ENCODE measurements at places on chromosomes 7 and 10. TPM values are rescaled to one million over a fixed set of nuclear protein-coding genes. Genes with fewer than 3 reads are reported as not detected.

GRCh38 chr7:7519056-7519455 lies 16.6 kb downstream of the COL28A1 start:
- DNase-seq: no peak

- DNase-seq: no peak
Observed at GRCh38 chr10:89003344-89003743, 12.7 kb downstream of the FAS start.

DNA sequence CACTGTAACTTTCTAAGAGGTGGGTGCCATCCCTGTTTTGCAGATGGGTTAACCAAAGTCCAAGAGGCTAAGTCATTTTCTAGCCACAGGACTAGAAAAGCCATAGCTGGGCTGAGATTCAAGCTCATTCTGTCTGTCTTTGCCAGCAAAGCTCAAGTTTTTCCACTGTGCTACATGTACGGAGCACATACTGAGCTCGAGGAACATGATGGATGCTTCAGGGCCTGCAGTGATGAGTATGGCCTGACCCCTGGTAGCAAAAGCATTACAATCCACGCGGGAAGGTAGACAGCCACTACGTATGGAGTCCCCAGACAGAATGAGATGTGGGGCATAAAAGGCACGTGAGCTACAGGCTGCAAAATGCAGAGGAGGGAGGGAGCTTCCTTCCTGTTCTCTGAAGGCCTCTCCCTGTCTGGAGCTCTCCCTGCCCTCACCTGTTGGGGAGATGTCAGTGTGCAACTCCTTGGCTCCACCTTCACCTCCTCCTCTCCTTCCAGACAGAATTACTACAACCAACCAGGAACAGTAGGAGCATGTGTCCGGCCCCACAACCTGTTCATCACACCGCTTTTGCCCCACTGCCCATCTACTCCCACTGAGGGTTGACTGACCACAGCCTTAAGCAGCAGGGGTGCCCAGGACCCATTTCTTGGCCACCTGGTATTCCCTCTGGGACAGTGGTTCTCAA lies 16.4 kb downstream of the ITPRIP start:
- no peak for DNase-seq

DNA sequence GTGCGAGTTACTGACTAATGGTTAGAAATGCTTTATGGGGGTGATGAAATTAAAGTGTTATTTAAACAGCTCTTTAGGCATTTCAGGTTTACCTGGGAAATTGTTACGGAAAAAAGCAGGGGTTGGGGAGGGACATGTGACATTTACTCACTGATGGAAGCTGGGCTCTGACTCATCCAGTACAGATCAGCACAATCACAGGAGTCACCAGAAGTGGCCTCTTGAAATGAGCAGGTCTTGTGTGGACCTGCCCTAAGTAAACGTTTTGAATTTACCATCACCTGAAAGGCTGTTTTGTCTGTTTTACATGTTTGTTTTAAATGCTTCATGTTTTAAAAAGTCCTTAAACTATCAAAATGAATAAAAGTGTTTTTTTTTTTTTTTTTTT lies 2.3 kb downstream of the GLRX3 start:
- peak; percentile 60 for DNase-seq

GRCh38 chr10:112821663-112822062 lies 128.4 kb upstream of the TCF7L2 start:
- DNase-seq: no peak

DNA sequence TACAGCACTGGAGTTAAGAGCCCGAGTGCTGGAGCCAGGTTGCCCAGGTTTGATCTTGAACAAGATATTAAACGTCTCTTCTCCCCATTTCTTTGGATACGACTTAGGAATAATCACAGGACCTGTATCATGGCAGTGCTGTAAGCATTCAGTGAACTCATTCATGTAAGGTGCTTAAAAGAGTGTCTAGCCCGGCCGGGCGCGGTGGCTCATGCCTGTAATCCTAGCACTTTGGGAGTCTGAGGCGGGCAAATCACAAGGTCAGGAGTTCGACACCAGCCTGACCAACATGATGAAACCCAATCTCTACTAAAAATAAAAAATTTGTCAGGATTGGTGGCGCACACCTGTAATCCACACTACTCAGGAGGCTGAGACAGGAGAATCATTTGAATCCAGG lies 40.8 kb downstream of the CHST15 start:
- DNase-seq: no peak

DNA sequence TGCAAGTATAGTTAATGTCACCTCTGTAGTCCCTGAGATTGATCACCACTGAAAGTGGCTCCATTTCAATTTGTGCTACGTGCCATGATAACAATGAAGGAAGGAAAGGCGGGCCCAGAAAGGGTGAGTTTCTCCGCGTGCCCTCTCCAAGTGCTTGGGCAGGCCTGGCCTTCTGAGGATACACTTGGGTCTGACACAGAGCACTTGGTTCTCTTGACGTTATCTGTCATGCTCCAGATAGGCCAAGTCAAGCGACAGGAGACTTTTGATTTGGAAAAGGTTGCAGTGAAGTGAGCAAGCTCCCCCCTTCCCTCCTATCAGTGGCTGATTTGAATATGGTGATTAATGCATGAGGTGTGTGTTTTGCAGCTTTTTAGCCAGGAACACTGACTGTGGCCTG lies 160.9 kb upstream of the INSYN2A start:
- DNase-seq: no peak

The SPDYE8 gene
- total RNA-seq: not detected

- peak; percentile 24 for DNase-seq
Observed at GRCh38 chr10:113093188-113094113, 143.4 kb downstream of the TCF7L2 start.

DNA sequence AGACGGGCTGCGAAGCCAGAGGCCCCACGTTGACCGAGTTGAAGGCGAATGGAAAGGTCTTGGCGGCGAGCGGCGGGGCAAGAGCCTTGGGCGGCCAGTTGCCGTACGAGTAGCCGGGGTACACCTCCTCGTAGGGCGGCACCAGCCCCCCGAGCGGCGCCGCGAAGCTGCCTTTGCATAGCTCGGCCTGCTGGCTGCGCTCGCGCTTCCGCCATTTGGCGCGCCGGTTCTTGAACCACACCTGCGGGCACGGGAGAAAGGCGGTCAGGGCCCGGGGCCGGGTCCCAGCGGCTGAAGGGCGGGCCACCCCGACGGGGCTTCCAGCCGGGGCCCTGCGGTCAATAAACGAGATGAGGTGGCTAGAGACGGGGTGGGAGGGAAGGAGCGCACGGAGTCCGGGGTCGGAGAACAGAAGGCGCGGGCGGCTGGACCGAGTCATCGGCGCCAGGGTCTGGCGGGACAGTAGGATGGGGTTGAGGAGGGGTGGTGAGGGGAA lies 4.8 kb downstream of the ELOVL3 start:
- DNase-seq: no peak

DNA sequence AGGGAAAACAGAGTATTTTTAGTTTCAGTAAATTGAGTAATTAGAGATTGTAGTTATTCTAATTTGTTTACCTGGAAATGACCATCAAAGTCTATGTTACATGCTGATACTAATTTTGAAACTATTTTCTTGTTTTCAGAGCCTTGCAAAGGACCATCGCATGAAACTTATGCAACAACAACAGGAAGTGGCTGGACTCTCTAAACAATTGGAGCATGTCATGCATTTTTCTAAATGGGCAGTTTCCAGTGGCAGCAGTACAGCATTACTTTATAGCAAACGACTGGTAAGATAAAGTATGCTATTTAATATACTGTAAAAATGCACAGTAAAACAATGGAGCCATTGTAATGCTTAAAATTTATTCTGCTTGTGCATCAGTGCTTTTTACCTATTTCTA lies 78.5 kb downstream of the TRIM24 start:
- peak; percentile 33 for DNase-seq

DNA sequence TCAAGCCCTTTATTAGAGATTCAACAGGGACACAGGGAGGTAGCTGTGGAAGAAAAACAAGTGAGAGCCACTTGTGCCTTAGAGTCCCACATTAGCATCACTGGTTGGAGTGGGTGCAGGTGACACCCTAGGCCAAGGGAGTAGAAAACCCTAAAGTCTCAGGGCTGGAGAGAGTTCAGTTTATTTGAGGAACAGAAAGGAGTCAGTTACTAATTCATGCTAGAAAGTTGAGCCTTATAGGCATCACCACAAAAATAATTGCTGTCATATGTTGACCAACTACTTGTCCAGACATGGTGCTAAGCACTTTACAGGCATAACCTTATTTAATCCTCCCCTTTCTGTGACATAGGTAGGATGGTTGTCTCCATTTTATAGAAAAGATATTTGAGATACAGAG lies 20.9 kb upstream of the ACSL5 start:
- DNase-seq: no peak

- no peak for DNase-seq
Observed at GRCh38 chr10:30786906-30787305, 157.4 kb upstream of the LYZL2 start.

The HGF gene
- 0.92 TPM for total RNA-seq

The ADRB1 gene
- total RNA-seq: not detected

GRCh38 chr10:26859241-26860101 lies 1.3 kb downstream of the ABI1 start:
- no peak for DNase-seq

DNA sequence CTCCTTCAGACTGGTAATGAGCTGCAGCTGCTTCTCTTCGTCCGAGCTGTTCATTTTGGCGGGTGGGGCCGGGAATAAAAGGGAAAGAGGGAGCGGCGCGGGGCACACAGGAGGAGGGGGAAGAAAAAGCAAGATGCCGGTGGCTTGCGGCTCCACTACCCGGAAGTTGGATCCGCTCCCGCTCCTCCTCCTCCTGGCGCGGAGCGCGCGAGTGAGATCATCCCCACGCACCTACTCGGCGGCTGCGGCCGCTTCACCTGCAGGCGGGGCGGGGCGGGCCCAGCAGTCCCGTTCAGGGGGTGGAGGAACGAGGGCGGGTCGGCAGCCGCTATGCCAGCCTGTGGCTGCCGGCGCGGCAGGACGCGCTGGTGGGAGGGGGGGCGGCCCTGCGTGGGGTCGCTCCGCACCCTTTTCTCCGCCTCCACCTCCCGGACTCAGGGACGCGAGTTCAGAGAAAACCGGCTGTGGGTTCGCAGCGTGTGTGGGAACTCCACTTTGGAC lies at the start of gene SHTN1:
SHTN1 (minus strand) TSS at position 162 of the 501 bp plus-strand sequence; CDS start at position 54, 108 bp downstream.
- DNase-seq: peak; percentile 9

DNA sequence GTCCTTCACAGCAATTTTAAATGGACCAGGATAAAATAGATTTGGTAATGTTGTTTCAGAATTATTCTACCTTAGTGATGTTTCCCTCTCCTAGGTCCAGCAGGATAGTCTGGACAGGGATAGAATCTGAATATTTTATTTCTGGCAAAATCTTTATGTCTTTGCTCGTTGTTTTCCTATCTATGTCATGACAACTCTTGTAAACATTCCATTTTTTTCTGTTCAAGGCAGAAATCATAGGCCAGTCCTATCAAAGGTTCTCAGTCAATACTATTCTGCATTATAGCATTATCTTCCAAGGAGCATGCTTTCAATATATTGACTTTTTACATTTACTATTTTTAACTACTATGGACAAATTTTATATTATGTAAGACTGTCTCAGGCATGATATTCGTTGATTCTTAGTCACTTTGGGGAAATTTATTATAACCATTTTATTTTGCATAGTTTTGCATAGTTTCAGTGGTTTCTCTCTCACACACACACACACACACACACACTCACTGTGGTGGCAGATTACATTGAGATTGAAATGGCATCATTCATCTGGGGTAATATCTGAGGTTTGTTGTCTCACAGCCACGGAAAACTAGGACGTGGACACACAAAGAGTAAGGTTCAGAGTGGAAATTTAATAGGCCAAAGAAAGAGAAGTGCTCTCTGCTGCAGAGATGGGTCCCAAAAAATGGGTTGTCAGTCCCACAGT lies 17.2 kb downstream of the TAS2R60 start:
- no peak for DNase-seq

The ASIC3 gene
- 0.62 TPM for total RNA-seq

DNA sequence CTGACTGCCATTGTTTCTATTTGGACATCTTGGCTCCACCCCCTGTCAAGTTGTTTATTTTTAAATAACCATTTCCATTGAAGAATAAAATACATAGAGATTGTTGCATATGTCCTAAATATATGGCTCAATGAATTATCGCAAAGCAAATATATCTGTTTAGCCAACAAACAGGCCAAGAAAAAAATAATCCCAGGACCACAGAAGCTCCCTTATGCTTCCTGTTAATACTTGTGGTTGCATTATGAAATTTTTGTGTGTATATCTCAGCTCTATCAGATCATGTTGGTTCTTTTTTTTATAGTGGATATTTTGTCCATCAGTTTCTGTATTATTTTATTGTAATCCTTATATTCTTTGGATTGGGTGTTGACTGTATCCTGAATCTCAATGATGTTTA lies 53.4 kb upstream of the CYP2C8 start:
- no peak for DNase-seq

GRCh38 chr10:113160641-113161040 lies 210.6 kb downstream of the TCF7L2 start:
- DNase-seq: no peak
